NT2/D1 (cell line): ENCODE measurements at places on chromosomes 11 and 22.

- DNase-seq = no peak
Measured at GRCh38 chr11:65383778-65384177, 1.3 kb upstream of the SLC25A45 start.

DNA sequence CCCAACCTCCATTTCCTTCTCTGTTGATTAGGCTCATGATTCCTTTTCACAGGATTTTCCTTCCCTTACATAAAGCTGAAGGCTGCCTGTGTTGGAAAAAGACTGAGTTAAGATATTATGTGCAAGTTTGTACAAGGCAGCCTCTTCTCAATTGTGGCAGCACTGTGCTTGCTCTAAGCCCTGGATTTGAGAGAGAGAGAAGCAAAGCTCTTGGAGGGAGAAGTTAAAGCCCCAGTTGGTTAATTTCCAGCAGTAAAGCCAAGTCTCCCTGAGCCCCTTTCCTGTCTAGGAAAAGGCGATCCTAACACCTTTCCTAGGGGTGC lies 128.3 kb upstream of the SESN3 start:
- no peak for DNase-seq

- no peak for DNase-seq
Measured at GRCh38 chr11:111098091-111098490, 147.4 kb upstream of the POU2AF2 start.

- no peak for DNase-seq
Measured at GRCh38 chr22:20524004-20524481, 16.6 kb downstream of the MED15 start.

DNA sequence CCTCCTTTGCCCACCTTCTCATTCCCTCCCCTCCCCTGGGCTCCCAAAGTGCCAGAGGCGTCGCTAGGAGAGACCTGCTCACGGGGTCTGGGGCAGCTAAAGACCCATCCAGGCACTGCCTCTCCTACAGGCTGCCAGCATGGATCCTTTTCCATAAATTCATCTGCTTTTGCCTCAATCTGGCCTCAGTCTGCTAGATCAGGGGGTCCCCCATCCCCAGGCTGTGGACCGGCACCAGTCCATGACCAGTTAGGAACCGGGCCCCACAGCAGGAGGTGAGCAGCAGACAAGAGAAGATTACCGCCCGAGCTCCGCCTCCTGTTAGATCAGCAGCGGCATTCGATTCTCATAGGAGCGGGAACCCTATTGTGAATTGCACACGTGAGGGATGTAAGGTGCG lies 12.3 kb downstream of the LTO1 start:
- DNase-seq = no peak

DNA sequence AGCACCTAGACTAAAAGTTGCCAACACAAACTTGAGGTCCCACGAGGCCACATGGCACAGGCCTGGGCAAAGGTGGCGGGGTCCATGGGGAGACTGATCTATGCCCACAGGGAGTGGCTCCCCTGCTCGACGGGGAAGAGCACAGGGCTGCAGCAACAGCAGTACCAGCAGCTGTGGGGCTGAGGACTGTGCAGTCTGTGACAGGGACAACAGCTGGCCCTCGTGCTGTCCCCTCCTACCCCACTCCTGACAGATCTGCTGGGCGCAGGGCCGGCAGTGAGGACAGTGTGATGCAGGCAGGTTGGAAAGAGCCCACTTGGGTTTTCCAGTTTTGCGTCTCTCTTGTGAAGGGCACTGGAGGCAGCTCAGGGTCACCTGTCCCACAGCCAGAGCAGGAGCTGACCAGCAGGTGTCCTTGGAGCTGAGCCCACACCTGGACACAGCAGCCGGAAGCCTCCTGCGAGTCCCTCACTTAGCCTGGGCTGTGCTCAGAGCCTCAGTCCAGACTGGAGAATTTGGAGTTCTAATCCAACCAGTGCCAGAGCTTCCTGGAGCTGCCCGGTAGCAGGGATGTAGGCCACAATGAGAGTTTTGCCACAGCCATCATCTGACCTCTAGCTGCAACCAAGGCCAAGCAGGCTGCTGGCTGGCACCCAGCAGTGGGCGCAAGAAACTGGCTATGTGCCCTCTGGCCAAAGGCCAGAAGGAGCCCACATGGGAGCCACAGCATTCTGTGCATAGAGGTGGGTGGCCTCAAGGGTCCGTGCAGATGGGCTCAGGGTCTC lies 3.6 kb upstream of the GAS2L1 start:
- DNase-seq = no peak

DNA sequence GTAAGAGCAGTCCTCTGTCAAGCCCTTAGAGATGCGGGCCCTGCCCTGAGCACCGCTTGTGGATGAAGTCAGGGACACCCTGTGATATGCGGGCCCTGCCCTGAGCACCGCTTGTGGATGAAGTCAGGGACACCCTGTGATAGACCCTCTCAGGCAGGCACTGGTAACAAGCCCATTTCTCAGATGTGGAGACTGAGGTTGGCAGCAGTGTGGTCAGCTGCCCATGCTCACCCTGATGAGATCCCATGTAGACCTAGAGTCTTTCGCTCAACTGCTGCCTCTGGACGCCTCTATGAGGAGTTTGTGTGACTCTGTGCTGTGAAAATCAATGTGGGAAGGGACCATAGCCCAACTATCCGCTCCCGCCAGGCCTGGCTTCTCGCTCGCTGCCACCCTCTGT lies 58.8 kb upstream of the FADD start:
- DNase-seq = no peak

- DNase-seq = no peak
Measured at GRCh38 chr11:126696982-126697381, 303.6 kb downstream of the KIRREL3 start.

GRCh38 chr11:46006418-46007070 lies 84.1 kb downstream of the LARGE2 start:
- peak; percentile 90 for DNase-seq

DNA sequence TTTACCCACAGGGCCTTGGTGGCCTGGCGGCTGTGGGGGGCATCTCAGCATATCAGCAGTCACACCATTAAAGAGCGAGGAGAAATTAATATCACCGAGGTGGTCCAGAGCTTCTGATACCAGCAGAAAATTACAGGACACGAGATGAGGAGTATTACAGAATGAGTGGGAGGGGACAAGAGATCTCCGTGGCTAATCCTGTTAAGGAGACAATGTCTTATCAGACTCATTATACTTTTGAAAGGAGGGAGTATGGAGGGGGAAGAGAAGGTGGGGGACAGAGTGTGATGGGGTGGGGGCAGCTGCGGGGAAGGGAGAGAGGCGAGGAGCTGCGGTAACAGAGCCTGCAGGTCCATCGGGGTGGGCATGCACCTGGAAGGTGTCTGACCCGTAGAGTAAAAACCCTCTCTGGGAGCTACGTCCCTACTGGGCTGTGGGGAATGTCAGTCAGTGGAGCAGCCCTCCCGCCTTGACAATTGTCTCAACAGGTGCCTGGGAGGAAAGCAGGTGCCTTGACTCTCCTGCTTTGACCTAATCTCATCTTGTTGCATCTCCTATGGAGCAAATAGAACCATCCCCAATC lies 224.2 kb downstream of the CEP164 start:
- no peak for DNase-seq

DNA sequence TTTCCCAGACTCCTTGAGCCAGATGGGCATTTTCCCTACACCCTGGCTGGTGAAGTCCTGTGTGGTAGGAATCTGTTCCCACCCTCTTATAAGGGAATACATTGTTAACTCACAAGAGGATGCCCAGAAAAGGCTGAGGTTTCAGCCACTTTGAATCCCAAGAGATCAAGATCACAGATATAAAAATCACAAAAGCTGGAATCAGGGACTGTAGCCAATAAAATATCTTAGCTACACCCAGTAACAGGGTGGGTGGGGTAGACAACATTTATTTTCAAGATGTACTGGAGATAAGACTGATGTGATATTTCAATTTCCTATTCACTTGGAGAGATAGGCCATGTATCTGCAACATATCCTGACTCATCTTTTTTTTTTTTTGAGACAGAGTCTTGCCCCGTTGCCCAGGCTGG lies 50.3 kb downstream of the COPB1 start:
- no peak for DNase-seq

DNA sequence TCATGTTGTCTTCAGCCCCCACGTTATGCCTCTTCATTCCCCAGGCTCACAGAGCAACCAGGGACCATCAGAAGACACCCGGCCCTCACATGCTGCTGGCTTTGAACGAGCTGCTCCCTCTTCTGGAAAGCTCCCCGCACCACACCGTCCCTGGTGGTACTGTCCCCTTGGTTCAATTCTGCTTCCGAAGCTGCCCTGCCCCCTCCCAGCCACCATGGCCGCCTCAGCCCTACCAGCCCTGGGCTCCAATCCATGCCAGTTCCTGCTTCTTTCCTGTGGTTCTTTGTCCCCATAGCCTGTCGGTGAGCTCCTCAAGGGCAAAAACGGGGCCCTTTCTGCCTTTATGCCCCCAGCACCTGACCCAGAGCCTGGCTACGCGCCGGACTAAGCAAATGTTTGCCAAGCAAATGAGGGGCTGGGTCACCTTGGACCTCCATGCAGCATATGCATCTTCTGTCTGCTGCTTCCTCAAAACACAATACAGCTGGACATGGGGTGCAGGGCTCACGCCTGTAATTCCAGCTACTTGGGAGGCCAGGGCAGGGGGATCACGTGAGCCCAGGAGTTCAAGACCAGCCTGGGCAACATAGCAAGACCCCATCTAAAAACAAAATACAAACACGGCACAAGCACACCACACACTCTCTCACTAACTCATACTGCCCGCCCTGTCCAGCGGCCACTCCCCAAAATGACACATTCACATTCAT lies 21.3 kb downstream of the TNKS1BP1 start:
- no peak for DNase-seq

DNA sequence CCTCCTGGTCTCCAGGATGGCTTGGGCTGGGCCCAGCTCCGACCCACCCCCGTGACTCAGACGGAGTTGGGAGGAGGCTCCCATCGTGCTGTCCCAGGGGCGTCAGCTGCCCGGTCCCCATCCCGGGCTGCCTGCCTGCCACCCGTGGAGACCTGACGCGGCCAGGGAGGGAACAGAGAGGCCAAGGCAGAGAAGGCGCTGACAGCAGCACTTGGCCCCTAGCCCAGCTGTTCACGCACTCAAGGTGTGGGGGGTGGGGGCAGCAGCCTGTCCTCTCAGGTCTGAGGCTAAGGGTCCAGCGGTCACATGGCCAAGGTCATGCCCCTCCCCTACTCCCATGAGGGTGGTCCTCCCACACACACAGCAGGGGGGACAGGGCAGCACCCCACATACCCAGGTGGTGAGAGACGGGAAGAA lies 48.6 kb downstream of the ELFN2 start:
- DNase-seq = no peak

GRCh38 chr11:77506857-77507256 lies 33.0 kb upstream of the PAK1 start:
- no peak for DNase-seq

GRCh38 chr22:35735542-35735941 lies 17.9 kb downstream of the APOL5 start:
- DNase-seq = no peak

DNA sequence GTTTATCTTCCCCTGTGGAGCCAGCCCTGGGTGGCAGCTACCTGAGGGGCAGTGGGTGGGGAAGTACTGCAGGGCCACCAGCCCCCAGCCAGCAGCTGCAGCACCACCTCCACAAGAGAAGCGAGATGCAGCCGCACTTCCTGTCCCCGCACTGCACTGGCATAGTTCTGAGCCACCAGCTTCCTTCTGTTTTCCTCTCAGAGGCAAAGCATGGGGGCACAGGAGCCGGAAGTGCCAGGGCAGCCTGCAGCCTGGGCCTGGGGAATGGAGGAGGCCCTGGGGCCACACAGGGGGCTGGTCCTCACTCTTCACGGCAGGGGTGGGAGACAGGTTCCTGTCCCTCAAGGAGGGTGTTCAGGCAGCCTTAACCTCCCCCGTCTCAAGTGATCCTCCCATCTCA lies 11.9 kb upstream of the SH3BP1 start:
- DNase-seq = no peak

DNA sequence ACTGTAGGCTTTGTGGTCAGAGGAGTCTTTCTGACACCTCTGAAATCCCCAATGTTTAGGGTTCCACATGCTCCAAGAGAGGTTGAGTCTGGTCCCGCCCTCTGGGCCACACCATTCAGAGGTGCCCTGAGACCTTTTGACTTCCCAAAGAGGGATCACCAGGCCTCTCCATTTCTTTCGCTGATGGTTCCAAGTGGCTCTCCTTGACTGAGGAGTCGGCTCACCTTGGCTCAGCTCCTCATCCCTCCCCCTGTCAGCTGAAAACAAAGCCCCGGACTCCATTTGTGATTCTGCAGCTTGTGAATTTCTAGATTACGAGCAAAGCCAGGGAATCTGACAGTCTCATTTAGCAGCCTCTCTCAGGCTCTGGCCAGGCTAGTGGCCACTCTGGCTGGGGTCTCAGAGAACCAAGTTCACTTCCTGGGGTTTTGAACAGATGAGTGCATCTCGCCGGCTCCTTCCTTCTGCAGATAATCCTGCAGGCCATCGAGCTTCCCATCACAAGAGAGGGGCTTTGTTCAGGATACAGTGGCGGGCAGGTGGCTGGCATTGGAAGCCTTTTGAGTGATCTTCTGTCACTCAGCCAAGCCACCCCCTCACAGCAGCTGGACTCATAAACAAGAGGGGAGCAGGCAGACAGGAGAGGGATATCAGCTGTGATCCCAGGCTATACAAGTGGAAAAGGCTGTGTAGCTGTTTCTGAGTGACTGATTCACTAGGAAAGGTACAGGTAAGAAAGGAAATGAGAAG lies 102.9 kb downstream of the TRIM29 start:
- DNase-seq = no peak

- DNase-seq = no peak
Measured at GRCh38 chr11:132055296-132055695, 684.9 kb downstream of the NTM start.

- DNase-seq = no peak
Measured at GRCh38 chr22:42360348-42360747, 71.9 kb downstream of the NFAM1 start.

DNA sequence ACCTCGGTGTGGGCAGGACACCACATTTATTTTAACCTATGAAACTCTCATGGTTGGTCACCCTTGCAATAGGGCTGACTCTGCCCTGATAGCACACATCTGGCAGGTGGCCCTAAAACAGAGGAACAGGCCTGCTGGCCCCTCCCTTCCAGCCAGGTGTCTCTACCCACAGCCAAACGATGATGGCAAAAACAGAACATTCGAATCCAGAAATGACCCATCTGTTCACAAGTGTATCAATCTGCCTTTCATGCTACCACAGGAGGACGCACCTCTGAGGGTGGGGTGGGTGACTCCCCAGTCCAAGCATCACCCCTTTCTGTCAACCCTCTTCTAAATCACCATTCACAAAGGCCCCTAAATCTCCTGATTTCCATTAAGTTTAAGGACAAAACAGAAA lies 118.1 kb downstream of the ETS1 start:
- DNase-seq = no peak

GRCh38 chr22:46349681-46350080 lies 14.2 kb downstream of the TRMU start:
- no peak for DNase-seq

- DNase-seq = no peak
Measured at GRCh38 chr11:3627291-3627690, 14.5 kb downstream of the ART5 start.

DNA sequence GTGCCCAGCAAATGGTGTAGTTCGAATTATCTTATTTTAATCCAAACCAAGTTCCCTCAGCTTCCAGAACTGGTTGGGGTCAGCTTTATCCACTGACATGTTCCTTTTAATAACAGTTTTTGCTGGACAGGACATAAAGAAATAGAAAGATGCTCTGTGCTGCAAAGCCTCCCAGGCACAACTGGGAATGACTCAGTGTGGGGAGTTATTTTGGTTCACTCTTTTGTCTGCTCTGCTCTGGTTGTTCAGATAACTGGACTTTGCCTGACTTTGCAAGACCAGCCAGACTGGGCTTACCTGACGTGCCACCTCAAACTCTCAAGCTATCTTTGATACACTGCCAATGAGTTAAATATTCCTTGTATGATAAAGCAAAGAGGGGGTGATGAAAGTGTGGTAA lies 25.6 kb downstream of the SEZ6L start:
- no peak for DNase-seq
